ENCODE measurements at places on chromosomes 7 and 10.

DNA sequence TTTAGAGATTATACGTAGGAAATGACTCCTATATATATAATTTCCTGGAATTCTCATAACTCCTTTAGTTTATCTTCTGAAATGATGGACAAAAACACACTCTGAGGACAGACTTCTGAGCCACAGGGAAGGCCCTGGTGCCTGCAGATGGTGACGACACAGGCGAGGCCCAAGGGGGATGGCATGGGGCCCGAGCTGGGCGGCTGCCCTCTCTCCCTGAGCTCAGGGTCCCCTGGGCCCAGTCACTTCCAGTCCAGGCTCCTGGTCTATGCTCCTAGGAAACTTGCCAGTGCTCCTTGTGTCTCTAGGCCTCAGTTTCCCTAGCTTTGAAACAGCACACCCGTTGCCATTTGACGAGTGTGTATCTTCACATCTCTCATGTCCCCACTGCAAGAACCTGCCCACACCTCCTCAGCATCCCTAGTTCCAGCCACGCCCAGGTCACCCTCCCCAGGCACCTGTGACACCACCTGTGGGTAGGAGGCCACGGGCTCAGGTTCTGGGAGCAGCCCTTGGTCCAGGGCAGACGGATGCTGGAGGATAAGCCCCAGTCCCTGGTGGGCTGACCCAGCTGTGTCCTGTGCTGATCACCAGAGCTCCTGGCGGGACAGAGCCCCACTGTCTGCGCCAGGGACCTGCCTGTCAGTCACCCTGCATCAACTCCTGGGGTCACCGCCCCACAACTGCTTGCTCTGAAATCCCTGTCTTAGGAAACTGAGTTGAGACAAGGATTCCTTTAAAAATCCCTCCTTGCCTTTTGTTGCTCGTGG is 23.4 kb upstream of the SHH start:
- DNase-seq = no peak

DNA sequence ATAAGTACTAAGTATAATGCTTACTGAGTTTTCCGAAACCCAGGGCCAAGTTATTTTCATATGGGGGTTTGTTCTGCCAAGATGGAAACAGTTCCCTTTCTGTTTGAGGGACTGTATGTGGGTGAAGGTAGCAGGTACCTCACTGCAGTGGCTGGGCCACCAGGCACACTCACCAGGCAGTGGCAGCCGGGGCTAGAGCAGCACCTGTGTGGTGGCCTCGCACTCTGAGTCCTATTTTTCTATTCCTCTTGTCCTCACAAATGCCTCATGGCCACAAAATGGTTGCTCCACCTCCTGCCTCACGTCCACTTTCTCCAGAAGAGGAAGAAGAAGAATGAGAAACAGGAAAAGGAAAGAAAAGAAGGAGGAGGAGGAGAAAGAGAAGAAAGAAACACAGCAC is 167.3 kb upstream of the SHH start:
- no peak for DNase-seq

DNA sequence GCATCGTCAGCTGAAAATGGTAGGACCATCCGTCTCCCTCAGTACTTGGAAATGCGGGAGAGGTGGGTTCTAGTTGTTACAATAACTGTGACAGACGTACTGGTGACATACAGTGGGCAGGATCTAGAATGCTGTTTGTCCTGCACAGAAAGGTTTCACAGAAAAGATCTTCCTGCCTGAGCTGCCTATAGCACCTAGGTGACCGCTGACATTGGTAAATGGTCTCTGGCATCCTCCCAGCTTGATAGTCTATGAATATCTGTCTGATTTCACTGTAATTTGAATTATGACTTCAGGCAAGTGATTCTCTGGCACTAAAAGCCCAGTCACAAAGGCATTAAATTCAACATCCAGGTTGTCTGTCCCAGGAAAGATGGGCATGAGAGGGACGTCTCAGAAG is 38.2 kb upstream of the CCDC3 start:
- no peak for DNase-seq

DNA sequence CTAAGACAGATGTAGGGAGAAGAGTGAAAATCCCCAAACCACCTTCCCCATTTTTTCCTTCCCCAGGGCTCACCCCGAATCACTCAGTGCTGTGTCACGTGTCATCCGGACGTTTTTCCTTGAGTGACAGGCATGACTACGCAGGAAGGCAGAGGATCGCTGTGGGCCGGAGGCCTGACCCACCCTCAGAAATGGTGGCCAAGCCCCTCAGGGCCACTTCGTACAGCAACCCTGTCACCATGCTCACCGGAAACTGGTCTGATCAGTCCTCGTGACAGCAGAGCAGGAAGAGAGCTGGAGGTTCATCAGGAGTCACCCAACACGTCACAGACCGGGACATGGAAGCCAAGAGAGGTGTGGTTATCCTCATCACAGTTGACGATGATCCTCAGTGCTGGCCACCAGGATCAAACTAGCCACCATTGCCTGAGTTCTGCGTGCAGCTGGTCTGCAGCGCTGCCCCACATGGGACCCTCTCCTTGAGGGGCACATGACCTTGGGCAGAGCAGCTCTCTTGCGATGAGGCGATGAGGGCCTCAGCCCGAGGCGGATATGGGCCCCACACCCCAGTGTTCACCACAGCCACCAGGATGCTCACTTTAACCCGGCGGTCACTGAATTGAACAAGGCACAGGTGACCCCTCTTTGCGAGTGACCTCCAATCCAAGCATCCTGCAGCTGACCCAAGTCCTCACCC is 99.3 kb upstream of the INSIG1 start:
- no peak for DNase-seq

DNA sequence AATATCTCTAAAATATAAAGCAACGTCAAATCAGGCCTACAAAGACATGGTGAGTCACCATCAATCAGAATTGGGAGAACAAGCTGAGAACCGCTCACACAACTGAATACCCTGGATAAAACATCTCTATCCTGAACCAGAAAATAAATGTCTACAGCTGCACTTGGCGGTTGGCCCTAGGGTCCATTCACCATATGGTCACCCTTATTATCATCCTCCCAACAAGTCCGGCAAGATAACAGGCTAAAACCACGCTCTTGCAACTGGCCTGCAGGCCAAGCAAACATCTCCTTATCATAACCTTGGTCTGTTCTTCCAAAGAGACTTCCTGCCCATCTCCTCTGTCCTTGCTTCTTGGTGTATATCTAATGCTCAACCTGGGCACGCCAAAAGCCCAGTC is 310.7 kb downstream of the CALN1 start:
- no peak for DNase-seq

GRCh38 chr7:120857588-120858573 is at the start of gene TSPAN12:
Gene TSPAN12, minus strand, starts transcription at chr7:120858144. Its CDS starts 1,381 bp downstream, at chr7:120856763.
- DNase-seq = peak; percentile 15

DNA sequence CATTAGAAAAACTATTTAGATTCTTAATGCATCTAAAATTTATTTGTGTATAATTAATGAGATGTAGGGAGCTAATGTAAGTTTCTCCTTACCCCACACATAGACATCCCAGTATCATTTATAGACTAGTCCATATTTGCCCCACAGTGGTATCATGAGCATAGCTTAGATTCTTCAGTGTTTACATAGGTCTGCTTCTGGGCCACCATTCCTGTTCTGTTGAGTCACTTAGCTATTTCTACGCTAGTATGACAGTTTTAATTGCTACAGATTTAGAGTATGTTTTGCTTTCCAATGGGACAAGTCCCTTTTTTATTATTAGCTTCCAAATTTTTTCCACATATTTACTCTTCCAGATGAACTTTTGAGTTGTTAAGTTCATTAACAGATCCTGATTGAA is 69.4 kb downstream of the MCMBP start:
- no peak for DNase-seq

- DNase-seq = no peak
Observed at GRCh38 chr10:4352414-4352961, 473.5 kb upstream of the AKR1E2 start.

DNA sequence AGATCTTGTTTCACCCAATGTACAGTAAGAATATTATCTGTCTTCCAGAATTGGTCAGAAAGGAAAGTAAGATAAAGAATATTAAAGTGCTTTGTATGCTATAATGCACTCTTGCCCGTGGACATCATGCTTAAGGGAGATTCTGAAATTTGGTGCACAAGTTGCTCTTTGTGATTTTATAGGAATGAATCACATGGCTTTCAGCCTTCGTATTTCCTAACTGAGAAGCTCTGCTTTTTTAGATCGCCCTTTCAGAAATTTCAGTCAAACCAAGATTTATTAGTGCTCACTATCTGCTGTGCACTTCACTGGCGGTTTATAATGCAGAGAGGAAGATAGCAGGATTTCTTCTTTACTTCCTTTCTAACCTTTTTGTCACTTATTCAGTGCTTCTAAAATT is 1248.5 kb upstream of the LRRN3 start:
- DNase-seq = no peak

- DNase-seq = no peak
Observed at GRCh38 chr7:37081436-37081835, 357.1 kb upstream of the AOAH start.

DNA sequence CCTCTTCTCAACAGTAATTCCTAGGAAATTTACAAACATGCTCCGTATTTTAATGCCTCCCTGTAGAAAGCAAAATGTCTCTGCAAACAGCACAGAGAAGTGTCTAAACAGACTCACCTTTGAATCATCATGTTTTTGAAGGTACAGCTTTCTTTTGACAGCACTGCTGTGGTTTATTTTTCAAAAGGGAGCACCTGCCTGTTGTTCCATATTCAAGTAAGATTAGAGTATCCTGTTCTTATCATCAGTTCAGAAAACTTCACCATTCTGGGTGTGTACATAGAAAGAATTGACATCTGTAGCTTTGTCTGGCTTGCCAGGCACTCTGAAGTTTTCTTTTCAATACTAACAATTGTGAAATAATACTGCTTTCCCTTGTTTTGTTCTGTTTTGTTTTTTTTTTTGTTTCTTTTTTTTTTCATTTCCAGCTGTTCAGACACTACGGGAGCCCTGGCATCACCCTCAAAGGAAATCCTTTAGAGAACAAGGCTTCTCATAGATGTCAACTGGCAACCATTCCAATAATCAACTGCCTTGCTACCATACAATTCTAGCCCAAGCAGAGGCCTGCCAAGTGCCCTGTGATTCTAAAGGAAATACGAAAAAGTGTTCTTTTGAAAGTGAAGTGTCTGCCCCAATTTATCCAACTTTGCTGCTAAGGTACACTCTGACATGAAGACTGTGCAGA is 275.9 kb downstream of the PRPF18 start:
- DNase-seq = no peak

DNA sequence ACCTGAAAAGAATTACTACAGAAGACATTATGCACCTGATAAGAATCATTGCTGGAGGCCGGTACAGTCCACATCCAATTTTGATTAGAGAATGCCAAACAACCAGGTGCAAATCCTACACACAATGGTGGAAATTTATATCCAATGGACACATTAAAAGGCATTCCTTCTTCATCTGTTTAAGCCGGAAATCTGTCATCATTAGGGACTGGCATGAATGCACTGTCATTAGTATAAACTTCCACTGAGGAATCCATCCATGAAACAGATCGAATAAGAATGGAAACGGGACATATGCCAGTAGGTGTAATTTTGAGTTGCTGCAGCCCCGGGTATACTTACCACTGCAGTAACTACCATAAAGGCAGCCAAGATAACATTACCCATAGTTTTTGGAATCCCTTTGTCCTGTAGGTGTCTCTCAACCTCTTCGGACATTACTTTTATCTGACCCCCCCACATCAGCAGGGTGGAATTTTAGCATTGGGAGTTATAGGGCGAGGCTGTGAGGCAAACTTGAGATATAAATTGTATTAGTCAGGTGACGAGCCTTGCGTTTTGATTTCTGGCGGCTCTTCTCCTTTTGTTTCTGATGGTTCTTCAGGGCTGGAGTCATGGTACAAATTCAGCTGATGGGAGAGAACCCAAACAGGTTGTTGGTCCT is 36.5 kb upstream of the AKR1C2 start:
- DNase-seq = no peak

DNA sequence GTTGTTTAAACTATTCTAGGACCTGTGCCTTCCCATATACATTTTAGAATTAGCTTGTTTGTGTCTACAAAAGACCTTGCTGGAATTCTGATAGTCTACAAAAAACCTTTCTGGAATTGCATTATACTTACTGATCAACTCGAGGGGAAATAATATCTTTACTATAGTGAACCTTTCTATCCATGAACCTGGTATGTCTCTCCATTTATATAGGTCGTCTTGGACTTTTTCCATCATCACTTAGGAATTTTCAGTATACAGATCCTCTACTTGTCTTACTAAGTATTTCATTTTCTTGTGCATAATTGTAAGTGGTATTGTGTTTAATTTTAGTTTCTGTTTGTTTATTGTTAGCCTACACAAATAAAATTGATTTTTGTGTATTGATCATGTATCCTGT is 101.1 kb downstream of the WDFY4 start:
- no peak for DNase-seq

DNA sequence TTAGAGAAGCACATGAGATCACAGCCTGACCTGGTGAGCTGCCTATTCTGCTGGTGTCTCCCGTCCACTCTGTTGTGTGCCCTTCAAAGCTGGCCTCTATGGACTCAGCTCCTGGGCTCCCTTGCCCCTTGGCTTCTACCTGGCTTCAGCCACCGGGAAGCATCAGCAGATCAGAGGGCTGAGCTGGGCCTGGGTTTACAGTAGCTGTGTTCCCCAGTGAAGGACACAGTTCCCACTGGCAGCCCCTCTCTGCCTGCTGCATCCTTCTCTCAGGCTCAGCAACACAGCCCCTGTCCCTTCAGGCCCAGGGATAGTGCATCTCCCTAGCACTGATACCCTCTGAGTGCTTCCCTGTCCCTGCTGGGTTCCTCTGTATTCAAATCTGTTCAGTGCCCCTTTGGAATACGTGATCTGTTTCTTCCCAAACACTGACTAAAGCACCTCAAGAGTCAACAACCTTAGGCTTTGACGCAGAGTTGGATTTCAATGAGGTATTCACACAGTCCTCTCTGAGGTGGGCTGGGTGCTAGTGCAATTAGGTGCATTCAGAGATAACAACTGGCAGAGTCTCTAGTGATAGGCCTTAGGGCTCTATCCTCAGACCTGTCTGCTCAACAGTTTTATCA is 109.8 kb downstream of the GRID1 start:
- no peak for DNase-seq

GRCh38 chr7:30476459-30477145 is 2.0 kb downstream of the NOD1 start:
- no peak for DNase-seq

DNA sequence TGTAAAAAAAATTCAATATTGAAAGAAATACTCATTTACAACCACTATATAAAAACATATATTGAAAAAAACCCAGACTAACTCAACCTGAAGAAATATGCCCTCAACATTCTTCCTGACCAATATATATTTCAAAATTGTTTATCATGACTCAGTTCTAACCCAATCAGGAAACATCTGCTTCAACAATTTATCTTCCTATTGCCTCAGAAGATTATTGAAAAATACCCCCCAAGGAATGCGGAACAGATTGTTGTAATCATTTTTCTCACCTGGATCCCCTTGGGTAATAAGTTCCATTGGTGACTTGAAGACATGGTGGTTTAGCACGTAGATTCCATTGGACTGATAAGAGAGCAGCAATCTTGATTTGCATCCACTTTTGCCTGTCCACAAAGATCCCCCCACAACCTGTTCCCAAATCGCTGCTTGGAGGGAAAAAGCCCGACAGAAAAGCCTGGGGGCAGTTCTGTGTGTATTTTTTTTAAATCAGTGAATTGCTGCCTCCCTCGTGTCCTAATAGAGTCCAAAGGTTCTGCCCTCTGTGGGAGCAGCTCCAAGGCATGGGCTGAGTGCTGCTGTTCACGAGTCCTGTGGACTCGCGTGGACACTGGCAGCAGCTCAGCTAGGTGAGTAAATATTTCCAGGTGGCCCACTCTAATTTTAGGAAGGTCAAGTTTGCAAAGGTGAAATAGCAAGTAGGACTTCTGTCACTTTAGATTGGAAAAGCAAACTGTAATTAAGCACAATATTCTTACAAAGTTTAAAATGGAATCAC is 5.9 kb upstream of the INHBA start:
- peak; percentile 55 for DNase-seq

Measured in bone marrow (tissue), 2 donors.